ENCODE measurements at places on chromosomes 13 and 19.
A peak's percentile ranks its signal among the peaks of the same experiment; 100 is the strongest.

GRCh38 chr13:110984798-110985197 is 69.9 kb upstream of the ANKRD10 start:
- DNase-seq = no peak

DNA sequence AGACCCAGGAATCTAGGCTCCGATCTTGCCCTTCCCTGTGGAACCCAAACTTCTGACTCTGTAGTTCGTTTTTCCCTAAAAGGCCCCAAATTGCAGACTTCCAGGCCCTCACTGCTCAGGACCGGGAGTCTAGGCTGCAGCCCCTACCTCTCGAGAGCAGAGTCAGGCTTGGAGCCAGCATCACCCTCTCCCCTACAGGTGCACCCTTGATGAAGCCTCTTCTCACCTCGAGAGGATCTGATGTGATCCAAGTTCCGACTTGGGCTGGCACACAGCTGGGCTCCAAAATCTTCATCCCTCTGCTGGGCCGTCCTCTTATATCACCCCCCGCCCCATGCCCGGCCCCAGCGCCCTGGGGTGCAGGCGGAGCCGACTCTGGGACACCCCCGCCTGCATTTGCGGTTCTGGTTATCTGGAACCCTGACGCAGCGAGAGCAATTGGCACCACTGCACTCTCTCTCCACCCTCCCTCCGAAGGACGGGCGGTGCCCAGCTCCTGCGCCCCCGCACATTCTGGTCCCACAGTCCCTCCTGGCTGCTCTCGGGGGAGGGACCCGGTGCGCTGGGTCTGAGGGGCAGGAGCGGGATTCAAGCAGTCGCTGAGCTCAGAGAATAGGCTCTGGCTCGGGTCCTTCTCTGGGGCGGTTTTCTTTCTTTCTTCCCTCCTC is at the start of gene KLK7:
TSS of gene KLK7 (minus strand) at position 293 of the 668 bp plus-strand sequence. CDS start 1,518 bp downstream, outside the sequence.
- no peak for DNase-seq

- peak; percentile 31 for DNase-seq
Measured at GRCh38 chr13:19927117-19927748, 31.3 kb upstream of the ZMYM2 start.

- peak; percentile 10 for DNase-seq
Measured at GRCh38 chr13:109789262-109789661, 2.9 kb upstream of the IRS2 start.

- DNase-seq = no peak
Measured at GRCh38 chr19:39014037-39014436, 18.3 kb downstream of the FBXO27 start.

DNA sequence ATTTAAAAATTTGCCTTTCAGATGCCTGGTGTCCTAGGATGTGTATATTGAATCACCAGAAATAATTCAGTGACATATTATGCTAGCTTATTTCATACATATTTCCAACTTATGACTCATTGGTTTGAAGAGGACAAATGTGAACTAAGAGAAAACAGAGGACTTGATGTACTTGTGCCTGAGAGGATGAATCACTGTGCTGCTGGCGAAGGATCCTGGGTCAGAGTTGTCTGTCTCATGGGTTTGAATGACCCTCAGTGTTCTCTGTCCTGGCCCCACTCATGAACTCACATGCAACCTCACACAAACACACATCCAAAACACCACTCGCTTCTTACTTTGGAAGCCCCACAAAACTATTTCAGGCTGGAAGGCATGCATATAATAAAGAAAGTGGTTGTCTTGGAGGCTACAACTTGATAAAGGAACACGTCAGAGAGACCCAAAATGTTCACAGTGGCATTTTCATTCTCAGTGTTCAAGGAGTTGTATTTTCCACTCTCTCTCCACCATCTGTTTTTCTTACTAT is 129.0 kb upstream of the SPRY2 start:
- DNase-seq = no peak

GRCh38 chr13:30997697-30998096 is 65.2 kb downstream of the TEX26 start:
- no peak for DNase-seq

DNA sequence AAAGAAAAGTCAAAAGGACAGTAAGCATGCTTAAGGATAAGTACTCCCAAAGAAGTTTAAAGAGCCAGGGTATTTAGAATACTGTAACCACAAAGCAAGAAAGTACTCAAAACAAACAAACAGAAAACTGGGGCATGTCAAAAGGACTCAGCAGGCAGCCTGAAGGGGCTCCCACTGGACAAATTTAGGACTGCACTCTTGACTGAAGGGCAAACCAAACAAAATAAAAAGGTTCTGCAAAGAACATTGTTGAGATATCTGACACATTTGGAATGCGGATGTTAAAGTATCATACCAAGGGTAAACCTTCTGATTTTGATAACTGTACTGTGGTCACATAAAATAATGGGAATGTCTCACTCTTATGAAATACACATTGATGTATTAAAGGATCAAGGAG is 157.4 kb downstream of the TNFSF13B start:
- DNase-seq = no peak

GRCh38 chr19:48548253-48548911 is 3.6 kb upstream of the SULT2B1 start:
- DNase-seq = no peak

- no peak for DNase-seq
Measured at GRCh38 chr13:109989686-109990085, 203.3 kb upstream of the IRS2 start.

DNA sequence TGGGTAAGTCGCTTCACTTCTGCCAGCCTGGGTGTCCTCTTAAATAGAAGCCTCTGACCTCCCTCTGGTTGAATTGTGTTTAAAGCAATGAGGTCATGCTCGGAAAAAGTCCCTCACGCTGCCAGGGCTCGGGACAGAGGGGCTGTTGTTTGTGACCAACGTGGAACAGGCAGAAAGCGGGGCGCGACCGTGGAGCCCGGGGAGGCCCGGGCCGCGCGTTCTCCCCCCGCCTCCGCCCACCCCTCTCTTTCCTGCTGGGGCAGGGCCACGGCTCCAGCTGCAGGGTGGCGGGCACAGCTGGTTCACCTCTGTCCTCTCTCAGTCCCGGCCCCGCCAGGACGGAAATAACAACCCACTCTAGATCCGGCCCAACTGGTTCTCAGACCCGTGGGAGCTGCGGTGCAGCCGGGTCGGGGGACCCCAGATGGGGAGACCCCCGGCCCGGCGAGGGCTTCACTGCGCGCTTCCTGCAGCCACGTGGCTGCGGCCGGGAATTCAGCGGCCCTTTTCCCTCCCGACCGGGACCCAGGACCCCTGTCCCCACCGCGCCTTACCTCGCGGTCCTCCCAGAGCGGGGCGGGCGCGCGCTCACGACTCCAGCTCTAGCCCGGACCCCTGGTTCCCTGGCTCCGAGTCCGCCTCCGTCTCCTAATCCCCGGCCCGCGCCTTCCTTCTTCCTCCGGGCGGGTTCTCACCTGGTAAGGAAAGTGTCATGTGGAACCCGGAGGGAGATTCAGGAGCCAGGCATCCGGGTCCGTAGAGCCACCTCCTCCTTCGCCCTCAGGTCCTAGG is 1.9 kb downstream of the CDC42EP5 start:
- DNase-seq = no peak

DNA sequence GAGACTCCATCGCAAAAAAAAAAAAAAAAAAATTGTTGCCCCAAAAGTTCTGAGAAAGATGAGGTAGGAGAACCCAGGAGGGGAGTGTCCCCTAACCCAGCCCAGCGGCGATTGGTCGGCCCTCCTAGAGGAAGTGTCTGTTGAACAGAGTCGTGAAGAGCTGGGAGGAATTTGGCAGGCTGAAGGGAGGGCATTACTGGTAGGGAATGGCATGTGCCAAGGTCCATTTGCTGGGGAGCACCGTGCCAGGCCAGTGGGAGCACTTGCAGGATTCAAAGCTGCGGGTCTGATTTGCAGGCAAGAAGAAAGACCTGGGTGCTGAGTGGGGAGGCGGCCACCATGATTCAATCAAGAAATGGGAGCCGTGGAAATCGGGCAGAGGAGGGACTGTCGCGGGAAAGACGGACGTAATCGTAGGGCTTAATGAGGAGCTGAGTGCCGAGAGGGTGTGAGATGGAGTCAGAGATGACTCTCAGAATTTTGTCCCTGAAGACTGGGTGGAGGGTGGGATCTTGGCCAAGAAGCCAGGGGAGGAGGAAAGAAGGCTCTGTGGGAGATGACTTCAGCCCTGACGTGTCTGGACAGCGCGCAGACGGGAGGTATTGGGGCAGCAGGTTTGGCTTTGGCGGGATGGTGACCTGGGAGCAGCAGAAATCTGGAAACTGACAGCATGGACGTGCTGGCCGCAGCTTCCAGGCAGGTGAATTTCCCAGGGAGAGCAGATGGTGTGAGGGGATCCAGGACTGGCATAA is 15.4 kb downstream of the CERS4 start:
- DNase-seq = no peak

GRCh38 chr13:78598116-78598781 is 5.1 kb downstream of the POU4F1 start:
- no peak for DNase-seq

- DNase-seq = no peak
Measured at GRCh38 chr13:80168089-80168850, 172.7 kb downstream of the SPRY2 start.

GRCh38 chr13:75226733-75227435 is 255.1 kb downstream of the TBC1D4 start:
- DNase-seq = no peak

GRCh38 chr13:62906896-62907295 is 1491.2 kb upstream of the PCDH20 start:
- DNase-seq = no peak

GRCh38 chr13:33110713-33111413 is 94.6 kb downstream of the KL start:
- DNase-seq = no peak

DNA sequence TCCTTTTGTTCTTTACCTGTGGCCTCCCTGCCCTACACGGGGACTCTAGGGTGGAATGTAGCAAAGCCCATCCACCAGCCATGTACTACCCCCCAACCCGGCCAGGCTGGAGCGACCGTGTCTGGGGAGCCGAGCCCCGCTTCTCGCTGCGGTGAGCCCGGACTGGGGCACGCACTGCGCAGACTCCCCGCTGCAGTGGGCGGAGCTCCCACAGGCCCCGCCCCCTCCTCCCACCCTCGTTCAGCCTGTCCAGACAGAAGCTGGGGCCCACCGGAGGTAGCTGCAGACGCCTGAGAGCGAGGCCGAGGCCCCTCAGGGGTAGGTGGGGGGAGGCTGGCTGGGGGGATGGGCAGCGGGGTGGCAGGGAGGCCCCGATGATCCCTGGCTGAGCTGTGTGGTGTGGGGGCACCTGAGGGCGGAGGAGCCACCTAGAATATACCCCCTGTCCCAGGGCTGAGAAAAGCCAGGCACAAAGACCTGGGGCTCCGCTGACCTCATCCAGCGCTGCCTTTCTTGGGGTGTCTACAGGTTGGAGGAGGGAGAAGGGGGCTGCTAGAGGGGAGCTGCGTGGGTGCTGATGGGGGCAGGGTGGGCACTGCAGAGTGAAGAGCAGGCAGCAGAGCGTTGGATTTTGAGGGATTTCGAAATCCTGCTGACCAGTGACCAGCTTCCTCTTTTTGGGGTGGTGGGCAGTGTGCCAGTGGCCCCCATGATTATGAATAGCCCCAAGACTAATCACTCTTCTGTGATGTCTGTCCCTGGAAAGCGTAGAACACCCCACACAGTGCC is 17.3 kb downstream of the PLD3 start:
- no peak for DNase-seq

GRCh38 chr13:33205804-33206221 is 79.7 kb downstream of the STARD13 start:
- no peak for DNase-seq

- DNase-seq = no peak
Measured at GRCh38 chr19:30932854-30933253, 416.4 kb downstream of the TSHZ3 start.

DNA sequence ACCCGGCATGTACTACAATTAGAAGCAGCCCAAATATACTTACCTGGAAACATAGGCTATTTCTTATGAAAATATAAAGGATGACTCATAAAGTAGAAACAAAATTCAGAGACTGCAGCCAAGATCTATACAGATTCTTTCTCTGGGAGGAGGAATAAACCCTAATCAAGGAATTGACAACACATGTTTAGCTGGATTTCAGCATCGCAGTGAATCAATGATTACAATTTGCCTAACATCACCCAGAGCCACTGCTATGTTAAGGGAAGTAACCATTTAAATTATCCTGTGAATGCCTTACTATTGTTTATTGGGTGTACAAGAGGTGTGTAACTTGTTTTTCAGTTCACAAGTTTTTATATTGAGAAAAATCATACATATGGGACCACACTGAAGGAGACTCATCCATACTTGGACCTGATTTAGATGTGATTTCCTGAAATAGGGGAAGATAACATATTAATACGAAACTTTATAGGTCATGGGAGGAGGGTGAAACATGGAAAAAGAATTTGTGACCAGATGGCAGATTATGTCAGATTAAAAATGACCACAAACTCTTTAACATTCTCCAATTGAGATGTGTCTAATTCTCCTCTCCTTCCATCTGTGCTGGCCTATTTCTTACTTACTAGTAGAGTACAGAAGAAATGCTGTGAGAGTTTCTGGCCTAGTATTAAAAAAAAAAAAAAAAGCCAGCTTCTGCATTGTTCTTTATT is 1168.4 kb downstream of the SLITRK1 start:
- no peak for DNase-seq

- no peak for DNase-seq
Measured at GRCh38 chr13:112818040-112818697, 128.3 kb downstream of the ATP11A start.

GRCh38 chr13:26867451-26868091 is 107.0 kb upstream of the GPR12 start:
- no peak for DNase-seq

DNA sequence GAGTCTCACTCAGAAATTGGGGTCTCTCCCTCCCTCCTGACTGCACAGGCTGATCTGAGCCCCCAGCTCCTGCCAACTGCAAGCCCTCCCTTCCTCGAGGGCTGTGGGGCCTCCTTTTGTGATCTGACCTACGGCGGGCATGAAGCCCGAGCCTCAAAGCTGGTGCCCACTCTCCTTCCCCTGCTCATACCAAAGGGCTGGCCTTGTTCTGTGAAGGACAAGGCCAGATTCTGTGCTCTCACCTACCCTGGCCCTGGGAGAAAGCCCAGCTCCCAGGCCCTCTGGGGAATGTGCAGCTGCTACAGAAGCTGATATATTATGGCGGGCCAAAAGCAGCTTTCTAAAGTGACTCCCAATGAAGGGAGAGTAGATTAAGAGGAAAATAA is 9.0 kb upstream of the ECH1 start:
- no peak for DNase-seq

DNA sequence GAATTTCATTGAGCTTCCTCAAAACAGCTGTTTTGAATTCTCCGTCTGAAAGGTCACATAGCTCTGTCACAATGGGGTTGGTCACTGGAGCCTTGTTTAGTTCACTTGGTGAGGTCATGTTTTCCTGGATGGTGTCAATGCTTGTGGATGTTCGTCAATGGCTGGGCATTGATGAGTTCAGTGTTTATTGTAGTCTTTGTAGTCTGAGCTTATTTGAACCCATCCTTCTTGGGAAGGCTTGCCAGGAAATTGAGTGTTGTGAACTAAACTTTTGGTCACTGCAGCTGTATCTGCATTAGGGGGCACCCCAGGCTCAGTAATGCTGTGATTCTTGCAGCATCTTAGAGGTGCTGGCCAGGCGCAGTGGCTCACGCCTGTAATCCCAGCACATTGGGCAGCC is 22.0 kb downstream of the BLOC1S3 start:
- peak; percentile 22 for DNase-seq

GRCh38 chr19:13022859-13023636 is 27.8 kb downstream of the NFIX start:
- peak; percentile 84 for DNase-seq

Data from COR-L47 (cell line).